ENCODE measurements at places on chromosomes 12 and 14.

DNA sequence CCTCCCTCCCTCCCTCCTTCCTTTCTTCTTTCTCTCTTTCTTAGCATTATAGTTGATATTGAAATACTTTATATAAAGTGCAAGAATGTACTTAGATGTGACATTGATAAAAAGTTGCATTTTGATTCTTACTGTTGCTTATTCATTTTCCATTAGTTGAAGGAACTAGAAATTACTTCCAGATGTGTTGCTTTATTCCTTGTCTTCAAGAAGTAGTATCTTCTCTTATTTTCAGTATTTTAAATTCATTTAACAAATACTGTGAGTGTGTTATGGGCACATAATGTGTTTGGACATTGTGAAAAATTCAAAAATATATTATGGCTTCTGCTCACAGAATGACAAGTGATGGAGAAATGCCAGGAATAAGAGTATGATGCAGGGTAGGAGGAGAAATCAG, 45.6 kb downstream of the TRMT5 start:
- DNase-seq = no peak

GRCh38 chr12:41407232-41407799, 219.2 kb downstream of the PDZRN4 start:
- no peak for DNase-seq

DNA sequence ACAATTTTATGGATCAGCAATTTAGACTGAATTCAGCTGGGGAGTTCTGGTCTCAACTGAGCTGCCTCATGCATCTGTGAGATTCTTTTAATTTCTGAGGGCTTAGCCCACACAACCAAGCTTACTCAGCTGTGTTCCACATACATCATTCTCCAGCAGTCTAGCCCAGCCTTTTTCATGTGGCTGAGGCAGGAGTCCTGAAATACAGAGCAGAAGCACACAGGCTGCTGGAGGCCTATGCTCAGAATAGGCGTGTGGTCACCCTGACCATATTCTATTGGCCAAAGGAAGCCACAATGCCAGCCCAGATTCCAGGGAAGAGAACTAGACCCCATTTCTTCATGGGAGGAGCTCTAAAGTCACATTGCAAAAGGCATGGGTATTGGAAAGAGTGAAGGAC, 72.3 kb upstream of the DHRS4 start:
- DNase-seq = no peak

DNA sequence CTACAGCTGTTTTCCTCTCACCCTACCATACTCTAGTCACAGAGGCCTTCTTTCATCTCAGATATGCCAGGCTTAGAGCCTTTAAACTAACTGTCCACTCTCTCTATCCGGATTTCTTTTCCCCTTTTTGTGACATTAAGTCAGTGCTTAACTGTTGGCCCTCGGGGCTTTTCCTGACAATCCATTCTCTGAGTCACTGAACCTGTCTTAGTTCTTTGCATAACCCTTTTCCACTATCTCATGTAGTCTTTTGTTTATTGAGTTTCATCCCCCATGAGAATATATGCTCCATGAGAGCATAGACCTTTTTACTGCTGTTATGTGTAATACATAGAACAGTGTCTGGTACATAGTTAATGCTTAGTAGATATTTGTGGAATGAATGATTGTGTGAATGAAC, 68.7 kb downstream of the PLEKHA5 start:
- DNase-seq = no peak

DNA sequence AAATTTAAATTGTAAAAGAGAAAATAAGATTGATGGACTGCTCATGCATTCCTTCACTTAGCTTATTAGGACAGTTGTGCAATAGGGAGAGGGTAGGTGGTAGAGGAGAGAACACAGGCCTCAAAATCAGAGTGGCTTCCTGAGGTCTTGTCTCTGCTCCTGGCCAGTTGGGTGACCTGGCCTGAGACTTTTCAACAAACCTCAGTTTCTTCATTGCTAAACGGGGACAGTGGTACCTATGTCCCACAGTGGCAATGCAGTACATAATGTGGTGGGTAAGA, 2.6 kb downstream of the MAP3K12 start:
- no peak for DNase-seq

DNA sequence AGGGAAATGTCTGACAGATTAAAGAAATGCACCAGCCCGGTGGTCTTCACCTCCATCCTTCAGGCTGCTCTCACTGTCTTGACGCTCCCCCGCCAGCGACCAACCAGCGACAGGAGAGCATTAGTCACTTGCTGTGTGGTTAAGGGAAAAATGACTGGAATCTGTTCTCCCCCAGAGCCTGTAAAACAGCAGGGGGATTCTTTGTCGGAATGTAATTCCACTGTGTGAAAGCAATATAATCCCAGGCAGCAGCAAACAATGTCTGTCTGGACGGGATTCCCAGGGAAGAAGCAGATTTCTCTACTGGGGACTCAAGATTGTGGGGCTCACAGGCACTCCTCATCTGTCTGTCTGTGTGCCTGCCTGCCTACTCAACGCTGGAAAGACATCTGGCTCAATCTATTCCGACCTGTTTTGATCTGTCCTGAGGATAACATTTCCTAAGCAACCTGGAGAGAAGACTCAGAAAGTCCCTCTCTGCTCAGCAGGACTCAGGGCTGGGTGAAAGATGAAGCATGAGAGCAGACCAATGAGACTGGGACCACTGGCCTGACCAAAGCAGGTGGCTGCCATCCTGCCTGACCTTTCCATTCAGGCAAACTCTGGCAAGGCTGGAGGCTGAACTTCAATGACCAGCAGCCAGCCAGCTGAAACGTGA, 54.6 kb downstream of the NUAK1 start:
- no peak for DNase-seq

DNA sequence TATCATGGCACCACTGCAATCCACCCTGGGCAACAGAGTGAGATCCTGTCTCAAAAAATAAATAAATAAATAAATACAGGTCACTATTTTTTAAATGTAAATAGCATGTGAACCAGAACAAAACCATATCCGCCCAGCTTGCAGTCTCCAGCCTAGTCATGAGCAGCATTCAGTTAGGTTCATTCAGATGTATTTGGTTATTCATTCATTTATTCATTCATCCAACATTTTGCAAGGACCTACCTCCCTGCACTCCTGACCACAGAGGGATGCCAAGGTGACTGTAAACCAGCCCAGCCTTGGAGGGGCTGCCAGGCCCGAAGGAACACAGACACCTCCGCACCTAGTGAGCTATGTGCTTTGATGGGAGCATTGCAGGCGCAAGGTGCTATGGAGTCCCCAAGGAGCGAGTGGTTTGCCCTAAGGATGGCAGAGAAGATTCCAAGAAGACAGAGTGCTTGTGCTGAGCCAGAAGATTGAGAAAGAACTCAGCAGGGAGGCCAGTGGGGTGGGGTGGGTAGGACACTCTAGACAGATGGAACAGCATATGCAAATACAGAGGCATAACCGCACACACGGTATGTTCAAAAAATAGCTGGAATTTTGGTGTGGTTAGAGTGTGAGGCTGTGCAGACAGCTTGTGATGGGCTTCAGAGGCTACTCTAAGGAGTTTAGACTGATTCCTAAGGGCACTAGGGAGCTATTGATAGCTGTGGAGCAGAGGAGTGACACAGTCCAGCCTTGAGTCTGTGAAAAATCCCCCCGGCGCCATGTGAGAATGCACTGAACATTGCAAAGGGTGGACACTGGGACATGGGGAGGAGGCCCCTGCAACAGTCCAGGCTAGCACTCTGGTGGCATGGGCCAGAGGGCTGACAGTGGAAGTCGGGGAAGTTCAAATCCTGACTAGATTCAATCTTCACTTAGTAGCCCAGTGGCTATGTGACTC, 11.7 kb downstream of the DTX1 start:
- no peak for DNase-seq

DNA sequence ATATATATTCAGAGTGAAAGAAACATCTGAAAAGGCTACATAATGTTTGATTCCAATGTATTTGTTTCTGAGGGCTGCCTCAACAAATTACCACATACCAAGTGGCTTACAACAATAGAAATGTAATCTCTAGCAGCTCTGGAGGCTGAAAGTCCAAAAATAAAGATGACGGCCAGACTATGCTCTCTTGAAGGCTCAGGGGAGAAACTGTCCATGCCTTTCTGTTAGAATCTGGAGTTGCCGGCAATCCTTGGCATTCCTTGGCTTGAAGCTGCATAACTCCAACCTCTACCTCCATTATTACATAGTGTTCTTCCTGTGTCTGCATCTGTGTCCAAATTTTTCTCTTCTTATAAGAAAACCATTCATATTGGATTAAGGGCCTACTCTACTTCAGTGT, 68.1 kb upstream of the PLEKHG7 start:
- DNase-seq = no peak
